Thoracic aorta endothelial cell (primary cell): ENCODE measurements at places on chromosomes 2 and 18. TPM values are rescaled to one million over a fixed set of nuclear protein-coding genes. Genes with fewer than 3 reads are reported as not detected.

NEU2 gene
- not detected in 2 replicates for total RNA-seq

ATP6V1B1 gene
- 0.07 TPM in 1 of 2 replicates, not detected in the other for total RNA-seq

PIKFYVE gene
- total RNA-seq = 45.6 and 52.9 TPM in 2 replicates

ADGRF3 gene
- total RNA-seq = 0.14 and 1.1 TPM in 2 replicates

ZBTB14 gene
- 23.5 and 24.4 TPM in 2 replicates for total RNA-seq

TANC1 gene
- total RNA-seq = 112 and 117 TPM in 2 replicates

CFC1 gene
- total RNA-seq = not detected in 2 replicates

EPHA4 gene
- 35.8 and 46.7 TPM in 2 replicates for total RNA-seq

SPEG gene
- total RNA-seq = 0.43 and 0.80 TPM in 2 replicates

GKN1 gene
- total RNA-seq = not detected in 2 replicates

ST8SIA3 gene
- total RNA-seq = not detected in 2 replicates

TMEM150A gene
- 7.5 and 8.6 TPM in 2 replicates for total RNA-seq

OXER1 gene
- total RNA-seq = not detected in 2 replicates

SLC30A3 gene
- total RNA-seq = 0.36 TPM in 1 of 2 replicates, not detected in the other

ST6GAL2 gene
- not detected in 2 replicates for total RNA-seq

MTERF4 gene
- 27.0 and 33.2 TPM in 2 replicates for total RNA-seq

PXDN gene
- total RNA-seq = 149 and 397 TPM in 2 replicates

RTP5 gene
- not detected in 2 replicates for total RNA-seq

MEP1B gene
- total RNA-seq = 0.13 TPM in 1 of 2 replicates, not detected in the other

DSG1 gene
- not detected in 2 replicates for total RNA-seq

CAPN13 gene
- total RNA-seq = not detected in 2 replicates

LYG2 gene
- not detected in 2 replicates for total RNA-seq

TRIM43B gene
- not detected in 2 replicates for total RNA-seq

CCBE1 gene
- total RNA-seq = 1.0 and 2.5 TPM in 2 replicates

DPP4 gene
- 7.3 and 16.2 TPM in 2 replicates for total RNA-seq

LDLRAD4 gene
- 1.1 and 1.6 TPM in 2 replicates for total RNA-seq

ANKRD36B gene
- total RNA-seq = 111 and 222 TPM in 2 replicates

CHN1 gene
- total RNA-seq = 22.7 and 27.3 TPM in 2 replicates

PAX8 gene
- 0.13 and 0.43 TPM in 2 replicates for total RNA-seq
